Activated CD4-positive, alpha-beta T cell treated with anti-CD3 and anti-CD28 coated beads, Interleukin-2, amount 10 ng/mL, durations not matched to agents 7 days and 5 days (primary cell): ENCODE measurements at places on chromosomes 7 and 10.

- DNase-seq = no peak
Observed at GRCh38 chr7:52685333-52685732, 350.1 kb upstream of the POM121L12 start.

DNA sequence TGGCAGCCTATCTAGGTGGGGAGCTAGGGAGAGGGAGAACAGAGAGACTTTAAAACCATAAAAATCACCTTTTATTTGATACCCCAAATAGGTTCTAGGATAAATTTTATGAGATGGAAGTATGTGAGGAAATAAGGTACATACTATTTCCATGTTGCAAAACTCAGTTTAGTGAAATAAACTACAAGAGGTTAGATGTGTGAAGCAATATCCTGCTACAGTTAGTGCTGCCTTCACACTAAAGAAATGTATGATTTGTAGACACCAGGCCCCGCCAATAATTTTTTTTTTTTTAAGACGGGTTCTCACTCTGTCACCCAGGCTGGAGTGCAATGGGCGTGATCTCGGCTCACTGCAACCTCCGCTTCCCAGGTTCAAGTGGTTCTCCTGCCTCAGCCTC lies 34.4 kb upstream of the RSBN1L start:
- DNase-seq = no peak

DNA sequence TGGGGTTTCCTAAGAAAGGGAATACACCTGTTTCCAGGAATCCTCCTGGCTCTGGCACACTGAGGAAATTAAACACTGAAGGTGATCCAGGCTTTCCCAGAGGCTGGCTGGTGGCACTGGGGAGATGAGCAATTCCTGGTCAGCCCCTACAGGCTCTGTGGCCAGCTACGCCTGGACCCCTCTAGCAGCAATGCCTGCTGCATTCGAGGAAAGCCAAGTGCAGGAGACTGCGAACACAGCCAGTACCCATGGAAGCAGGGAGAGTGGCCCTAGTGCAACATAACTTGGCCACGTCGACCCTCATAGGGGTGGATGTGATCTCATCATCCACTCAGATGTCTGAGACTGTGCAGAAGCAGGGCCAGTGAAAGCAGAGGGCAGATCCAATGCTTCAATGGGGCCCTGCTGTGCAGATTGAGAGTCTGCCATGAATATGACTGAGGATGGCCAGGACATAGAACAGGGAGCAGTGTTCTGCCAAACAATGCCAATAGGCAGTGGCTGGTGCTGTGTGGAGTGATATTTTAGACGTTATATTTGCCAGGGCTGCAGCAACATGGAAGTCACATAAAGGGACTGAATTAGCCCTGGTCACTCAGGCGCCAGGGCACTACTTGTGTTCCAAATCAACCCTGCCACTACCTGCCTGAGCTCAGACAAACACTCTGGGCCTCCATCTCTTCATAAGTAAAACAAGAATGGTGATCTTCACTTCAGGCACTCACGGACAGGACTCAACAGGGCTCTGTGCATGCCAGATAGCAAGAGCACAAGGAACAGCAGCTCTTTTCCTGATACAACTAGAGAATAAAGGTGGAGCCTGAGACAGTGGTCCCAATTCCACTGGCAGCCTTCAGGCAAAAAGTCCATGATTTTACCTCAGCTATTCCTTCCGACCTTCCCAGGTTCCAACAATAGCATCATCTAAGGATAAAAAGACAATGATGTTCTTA lies 2.4 kb downstream of the ZNF488 start:
- DNase-seq = no peak

- DNase-seq = no peak
Observed at GRCh38 chr7:90777041-90777440, 180.9 kb downstream of the CDK14 start.

DNA sequence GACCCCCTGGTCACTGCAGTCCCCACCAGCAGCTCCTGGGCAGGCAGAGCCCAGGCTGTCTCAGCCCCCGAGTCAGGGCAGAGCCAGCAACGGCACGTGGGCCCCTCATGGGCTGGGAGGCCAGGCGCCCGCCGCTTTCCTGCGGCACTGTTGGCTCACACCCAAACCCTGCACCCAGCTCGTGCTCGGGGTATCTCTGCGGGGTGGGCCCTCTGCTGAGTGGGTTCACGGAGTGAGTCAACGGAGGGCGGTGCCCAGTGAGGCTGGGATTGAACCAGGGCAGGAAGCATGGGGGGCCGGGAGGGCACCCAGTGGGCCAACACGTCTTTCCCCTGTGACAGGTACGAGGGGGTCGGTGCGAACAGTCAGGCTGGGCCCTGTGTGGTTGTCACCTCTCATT lies 28.9 kb downstream of the ADAP1 start:
- DNase-seq = no peak

- no peak for DNase-seq
Observed at GRCh38 chr7:18289788-18290187, 205.8 kb upstream of the HDAC9 start.

GRCh38 chr7:30975256-30975899 lies 11.6 kb downstream of the GHRHR start:
- DNase-seq = no peak

GRCh38 chr7:429828-430180 lies 89.8 kb downstream of the PDGFA start:
- no peak for DNase-seq

- DNase-seq = peak; percentile 87
Observed at GRCh38 chr7:24979470-24979862, 512 bp downstream of the OSBPL3 start.

DNA sequence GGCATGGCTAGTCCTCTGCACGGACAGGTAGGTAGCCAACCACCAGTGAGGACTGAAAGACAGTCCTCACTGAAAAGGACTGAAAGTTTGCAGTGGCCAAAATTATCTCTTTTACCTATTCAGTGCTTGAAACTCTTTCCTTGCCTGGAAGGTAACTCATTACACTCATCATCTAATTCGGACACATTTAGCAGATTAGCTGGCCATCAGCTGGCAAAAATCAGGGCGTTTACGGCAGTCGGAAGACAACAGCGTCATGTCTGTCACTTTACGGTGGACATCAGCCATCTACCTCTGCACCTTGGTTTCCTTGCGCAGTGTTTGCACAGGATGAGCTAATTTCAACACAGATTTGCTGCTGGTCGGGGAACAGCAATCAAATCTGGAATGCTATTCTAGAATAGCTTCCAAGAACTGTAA lies 740 bp downstream of the ANXA7 start:
- peak; percentile 61 for DNase-seq

- DNase-seq = no peak
Observed at GRCh38 chr10:48951707-48952106, 12.1 kb upstream of the LRRC18 start.

DNA sequence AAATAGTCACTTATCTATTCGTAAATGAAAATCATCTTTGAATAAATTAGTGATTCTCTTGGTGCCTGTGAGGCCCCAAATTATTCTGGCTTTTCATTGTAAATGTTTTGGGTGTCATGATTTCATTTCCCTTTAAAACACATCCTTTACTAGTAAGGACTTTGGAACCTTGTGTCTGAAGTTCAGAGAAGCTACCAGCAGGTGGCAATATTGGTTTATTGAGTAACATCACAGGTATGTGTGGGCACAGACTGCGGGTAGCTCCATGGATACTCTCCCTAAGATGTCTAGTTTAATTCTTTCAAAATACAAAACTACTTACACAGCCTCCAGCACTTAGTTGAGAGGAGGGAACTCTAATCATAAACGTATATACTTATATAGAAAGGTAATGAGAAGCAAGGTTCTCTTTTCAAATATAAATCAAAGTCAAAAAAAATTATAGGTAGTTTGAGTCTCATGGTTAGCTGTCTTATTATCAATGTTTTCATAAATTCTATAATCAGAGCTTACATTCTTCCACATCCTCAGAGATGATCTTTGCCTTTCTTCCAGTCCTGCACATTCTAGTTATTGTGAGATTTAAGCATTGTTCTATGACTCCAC lies 449.6 kb downstream of the GRM8 start:
- DNase-seq = peak; percentile 62

DNA sequence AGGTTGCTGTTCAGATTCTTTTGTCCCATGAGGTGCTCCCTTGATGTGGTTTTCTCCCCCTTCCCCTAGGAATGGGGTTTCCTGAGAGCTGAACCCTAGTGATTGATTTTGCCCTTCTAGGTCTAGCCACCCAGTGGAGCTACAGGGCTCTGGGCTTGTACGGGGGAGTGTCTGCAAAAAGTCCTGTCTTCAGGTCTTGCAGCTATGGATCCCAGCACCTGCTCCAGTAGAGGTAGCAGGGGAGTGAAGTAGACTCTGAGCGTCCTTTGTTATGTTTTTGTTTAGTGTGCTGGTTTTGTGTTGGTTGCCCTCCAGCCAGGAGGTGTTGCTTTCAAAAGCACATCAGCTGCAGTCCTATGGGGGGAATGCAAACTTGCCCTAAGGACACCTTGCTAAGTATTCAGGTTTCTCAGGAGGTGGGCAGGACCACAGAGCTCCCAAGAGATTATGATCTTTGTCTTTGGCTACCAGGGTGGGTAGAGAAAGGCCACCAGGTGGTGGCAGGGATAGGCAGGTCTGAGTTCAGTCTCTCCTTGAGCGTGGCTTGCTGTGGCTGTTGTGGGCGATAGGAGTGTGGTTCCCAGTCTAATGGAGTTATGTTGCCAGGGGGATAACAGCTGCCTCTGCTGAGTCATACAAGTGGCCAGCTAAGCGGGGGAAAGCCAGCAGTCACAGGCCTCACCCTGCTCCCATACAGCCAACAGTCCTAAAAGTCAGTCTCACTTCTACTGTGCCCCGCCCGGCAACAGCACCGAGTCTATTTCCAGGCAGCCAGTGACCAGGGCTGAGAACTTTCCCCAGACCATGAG lies 92.4 kb upstream of the JCAD start:
- no peak for DNase-seq

GRCh38 chr7:52079726-52080125 lies 763.1 kb upstream of the COBL start:
- no peak for DNase-seq

DNA sequence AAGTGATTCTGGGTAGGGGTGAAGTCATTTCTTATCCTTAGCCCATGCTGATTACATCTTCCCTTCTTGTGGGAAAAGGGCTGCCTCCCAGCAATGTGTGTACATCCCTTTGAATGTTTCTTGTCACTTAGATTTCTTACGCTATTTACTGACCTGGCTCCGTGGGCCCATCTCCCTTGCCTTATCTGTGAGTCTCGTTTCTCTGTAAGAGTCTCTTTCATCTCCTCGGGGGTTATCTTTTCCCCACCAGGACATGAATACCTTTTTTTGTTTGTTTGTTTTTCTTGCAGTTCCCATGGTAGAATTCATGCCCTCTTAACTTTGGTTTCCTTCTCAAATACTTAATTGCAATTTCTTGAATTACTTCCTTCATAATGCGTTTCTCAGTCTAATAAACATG lies 107.7 kb downstream of the BAMBI start:
- no peak for DNase-seq

GRCh38 chr7:130963339-130963738 lies 229.3 kb upstream of the KLF14 start:
- no peak for DNase-seq

- DNase-seq = no peak
Observed at GRCh38 chr7:143410521-143411004, 1.9 kb upstream of the EPHA1 start.

DNA sequence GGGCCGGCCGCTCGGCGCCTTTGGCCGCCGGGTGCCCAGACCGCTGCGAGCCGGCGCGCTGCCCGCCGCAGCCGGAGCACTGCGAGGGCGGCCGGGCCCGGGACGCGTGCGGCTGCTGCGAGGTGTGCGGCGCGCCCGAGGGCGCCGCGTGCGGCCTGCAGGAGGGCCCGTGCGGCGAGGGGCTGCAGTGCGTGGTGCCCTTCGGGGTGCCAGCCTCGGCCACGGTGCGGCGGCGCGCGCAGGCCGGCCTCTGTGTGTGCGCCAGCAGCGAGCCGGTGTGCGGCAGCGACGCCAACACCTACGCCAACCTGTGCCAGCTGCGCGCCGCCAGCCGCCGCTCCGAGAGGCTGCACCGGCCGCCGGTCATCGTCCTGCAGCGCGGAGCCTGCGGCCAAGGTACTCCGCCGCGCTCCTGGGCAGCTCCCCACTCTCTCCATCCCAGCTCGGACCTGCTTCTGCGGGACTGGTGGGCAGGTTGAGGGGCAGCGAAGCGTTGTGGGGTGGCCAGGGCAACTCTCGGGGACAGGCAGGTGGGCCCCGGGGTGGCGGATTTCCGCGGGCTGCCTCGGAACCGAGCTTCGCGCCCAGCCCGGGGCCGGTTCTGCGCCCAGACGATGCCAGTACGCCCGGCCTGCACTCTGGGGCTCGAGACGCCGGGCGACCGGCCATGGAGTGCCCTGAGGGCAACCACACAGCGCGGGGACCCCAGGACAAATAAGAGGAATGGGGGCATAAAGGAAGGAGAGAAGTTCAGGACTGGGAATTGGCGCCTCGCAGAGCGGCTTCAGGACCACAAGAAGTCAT lies 578 bp downstream of the HTRA1 start:
- DNase-seq = no peak

- no peak for DNase-seq
Observed at GRCh38 chr7:83267141-83267631, 104.5 kb upstream of the PCLO start.

- DNase-seq = no peak
Observed at GRCh38 chr10:37854626-37855025, 2.8 kb downstream of the ZNF248 start.

- DNase-seq = no peak
Observed at GRCh38 chr7:46201961-46202360, 280.9 kb upstream of the IGFBP3 start.

GRCh38 chr7:8051998-8052397 lies 83.4 kb downstream of the GLCCI1 start:
- DNase-seq = no peak

DNA sequence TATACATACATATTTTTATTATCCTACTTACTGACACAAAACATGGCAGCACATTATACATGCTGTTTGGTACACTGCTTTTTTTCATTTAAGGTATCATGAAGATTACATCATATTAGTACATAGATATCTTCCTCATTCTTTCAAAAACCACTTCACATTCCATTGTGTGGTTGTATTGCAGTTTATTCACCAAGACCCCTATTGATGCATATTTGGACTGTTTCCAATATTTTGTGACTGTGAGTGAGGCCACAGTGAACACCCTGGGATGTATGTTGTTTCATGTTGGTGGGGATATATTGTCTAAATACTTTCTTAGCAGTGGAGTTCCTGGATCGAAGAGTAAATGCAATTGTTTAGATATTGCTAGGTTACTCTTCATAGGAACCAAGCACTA lies 39.0 kb downstream of the TFAM start:
- DNase-seq = no peak
